ENCODE measurements at places on chromosomes 5 and 9.
A peak's percentile ranks its signal among the peaks of the same experiment; 100 is the strongest.

- DNase-seq, result no peak
These were observed 340.9 kb downstream of the RASEF start for GRCh38 chr9:82722051-82722450.

DNA sequence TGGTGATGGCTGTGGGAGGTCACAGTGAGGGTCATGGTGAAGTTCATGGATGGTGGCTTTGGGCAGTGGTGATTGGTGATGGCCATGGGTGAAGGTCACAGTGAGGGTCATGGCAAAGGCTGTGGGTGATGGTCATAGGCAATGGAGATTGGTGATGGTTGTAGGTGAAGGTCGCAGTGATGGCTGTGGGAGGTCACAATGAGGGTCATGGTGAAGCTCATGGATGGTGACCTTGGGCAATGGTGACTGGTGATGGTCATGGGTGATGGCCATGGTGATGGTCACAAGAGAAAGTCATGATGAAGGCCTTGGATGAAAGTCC lies 115.6 kb upstream of the IRX4 start:
- no peak for DNase-seq

- no peak for DNase-seq
These were observed 3.6 kb upstream of the RAPGEF1 start for GRCh38 chr9:131743501-131743900.

- no peak for DNase-seq
These were observed 23.2 kb downstream of the MTAP start for GRCh38 chr9:21825637-21826036.

DNA sequence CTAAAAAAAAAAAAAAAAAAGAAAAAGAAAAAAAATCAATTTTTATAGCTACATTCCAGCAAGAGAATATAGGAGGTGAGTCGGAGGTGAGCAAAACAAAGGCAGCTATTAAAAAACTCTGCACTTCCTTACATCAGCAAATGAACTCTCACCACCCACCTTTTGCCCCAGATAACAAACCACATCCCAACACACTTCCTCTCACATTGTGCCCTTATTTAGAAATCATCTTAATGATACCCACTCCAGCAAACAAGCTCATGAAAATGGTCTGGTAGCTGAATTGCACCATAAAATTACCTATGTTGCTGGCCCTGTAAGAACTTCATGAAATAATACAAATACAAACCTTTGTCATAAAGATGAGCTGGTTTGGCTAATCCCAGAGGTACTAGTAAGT lies 82.9 kb downstream of the CEMIP2 start:
- no peak for DNase-seq

DNA sequence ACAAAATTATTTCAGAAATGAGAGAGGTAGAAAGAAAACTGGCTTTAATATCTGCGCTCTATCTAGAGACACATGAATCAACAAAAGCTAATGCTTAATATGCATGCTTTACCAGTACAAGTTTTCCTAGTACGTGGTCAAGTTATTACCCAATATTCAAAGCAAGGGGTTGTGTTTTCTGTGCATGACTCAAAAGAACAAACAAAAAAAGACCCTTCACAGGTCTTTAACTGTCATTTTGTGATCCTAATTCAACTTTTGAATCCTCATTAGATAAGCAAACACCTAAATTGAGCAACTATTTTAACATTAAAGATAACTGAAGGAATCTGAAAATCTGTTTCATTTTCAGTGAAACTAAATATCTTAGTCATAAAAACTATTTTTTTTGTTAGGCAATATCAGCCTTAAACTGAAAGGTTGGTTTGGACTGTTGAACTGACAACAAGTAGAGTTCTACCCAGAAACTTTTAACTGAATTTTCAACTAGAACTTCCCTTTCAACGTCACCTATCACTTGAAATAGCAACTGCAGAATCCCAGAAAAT lies 12.5 kb downstream of the ST8SIA4 start:
- no peak for DNase-seq

DNA sequence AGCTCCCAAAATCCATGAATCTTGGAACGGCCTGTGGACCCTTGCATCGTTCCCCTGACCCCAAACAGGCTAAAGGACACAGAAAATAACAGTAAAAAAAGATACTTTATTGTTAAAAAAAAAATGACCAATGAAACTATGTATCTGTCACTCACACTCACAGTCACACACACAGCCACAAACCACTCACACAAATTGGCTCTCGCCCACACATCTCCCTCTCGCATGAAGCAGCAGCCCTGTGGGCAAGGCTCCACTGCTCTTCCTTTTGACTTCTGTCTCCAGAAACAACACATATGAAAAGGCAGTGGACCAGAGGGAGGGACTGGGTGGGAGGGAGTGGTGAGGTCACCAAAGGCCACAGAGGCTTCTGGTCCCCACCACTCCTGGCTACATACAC lies 56.6 kb downstream of the SLC36A1 start:
- DNase-seq, result no peak

GRCh38 chr5:107564931-107565372 lies 105.8 kb downstream of the EFNA5 start:
- no peak for DNase-seq

GRCh38 chr5:113293975-113294310 lies 140.8 kb downstream of the TSSK1B start:
- DNase-seq, result no peak

DNA sequence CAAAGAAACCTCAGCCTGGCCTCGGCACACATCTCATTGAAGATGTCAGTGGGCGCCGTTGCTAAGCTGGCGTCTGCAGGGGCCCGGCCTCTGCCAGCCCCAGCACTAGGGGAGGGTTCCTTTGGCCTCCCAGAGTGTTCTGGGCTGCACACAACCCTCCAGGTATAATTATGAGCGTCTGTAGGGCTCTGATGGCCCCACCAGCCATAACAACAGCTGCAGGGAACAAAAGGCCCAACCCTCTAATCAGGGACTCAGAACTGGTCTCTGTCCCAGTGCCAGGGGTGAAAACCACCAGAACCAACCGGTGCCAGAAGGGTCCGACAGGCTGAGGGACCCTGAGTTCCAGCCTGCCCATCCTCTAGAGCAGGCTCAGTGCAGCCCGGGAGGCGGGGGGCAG lies 39.5 kb upstream of the SLC12A7 start:
- DNase-seq, result no peak

GRCh38 chr5:100161868-100162267 lies 373.3 kb upstream of the FAM174A start:
- no peak for DNase-seq

DNA sequence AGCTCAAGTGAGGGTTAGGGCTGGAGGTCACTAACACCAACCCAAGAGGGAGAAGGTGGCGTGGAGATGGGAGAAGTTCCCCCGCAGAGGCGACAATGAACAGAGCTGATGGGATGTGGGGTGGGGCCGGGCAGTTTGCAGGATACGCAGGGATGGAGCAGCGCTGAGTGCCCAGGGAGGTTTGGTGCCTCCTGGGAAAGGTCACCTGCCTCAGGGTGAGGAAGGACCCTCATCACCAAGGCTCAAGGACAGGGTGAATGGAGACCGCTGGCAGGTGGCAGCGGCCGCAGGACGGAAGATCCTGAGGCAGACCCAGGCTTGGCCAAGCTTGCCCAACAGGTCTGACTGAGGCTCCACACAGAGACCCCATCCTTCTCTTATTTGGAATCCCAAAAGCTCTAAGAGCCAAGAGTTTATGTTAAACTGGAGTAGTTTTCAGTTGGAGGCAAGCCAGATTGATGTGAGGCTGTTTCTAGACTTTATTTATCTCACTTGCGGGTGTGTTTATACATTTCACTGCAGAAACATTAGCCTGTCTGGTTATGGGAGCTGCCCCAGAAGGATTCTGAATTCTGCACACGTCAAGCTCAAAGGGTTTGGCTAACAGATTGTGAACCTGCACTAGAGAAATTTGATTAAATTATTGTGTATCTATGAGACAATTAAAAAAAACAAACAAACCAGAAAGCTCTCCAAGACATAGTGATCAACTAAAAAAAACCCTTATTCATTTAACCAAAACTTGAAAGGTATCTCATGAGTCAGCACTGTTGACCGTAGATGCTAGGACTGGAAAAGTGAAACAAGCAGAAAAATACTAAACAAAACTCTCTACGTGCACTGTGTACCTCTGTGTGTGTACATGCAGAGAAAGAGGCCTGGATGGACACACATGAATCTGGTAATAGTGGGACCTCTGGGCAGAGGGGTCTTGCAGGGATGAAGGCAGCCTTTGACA lies 146.2 kb upstream of the PHYKPL start:
- no peak for DNase-seq

- no peak for DNase-seq
These were observed 183.2 kb upstream of the POU5F2 start for GRCh38 chr5:93924628-93925027.

- DNase-seq, result no peak
These were observed 10.4 kb downstream of the CCL28 start for GRCh38 chr5:43401827-43402226.

- no peak for DNase-seq
These were observed 14.0 kb downstream of the PRUNE2 start for GRCh38 chr9:76891874-76892273.

DNA sequence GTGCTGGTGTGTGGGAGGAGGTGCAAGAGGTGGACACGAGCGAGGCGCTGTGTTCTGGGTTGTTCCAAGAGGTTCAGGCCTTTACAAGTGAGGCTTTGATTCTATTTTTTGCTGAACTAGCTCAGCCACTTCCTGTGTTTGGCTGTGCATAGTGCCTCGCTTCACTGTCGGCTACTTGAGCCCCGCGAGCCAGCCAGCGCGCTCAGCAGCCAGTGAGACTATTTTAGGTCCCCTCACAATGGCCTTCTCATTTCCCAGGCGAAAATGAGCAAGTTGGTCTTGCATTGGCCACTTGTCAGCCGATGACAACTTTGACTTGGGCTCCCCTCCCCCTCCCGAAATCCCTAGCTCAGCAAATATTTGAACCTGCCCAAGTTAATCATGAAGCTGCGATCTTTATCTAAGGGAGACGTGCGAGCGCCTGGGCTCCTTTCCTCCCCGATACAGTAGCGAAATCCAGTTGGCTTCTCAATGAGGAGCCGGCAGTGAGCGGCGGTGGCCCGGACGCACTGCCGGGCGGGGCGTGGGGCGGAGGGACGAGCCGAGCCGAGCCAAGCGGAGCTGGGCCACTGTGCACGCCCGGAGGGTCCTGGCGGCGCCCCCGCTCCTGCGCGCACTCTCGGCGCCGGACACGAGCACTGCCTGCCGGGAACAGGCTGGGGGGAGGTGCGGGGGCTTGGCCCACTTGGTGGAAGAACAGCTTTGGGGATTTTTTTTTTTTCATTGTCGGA lies 72.6 kb downstream of the PIK3R1 start:
- DNase-seq, result peak; percentile 92

DNA sequence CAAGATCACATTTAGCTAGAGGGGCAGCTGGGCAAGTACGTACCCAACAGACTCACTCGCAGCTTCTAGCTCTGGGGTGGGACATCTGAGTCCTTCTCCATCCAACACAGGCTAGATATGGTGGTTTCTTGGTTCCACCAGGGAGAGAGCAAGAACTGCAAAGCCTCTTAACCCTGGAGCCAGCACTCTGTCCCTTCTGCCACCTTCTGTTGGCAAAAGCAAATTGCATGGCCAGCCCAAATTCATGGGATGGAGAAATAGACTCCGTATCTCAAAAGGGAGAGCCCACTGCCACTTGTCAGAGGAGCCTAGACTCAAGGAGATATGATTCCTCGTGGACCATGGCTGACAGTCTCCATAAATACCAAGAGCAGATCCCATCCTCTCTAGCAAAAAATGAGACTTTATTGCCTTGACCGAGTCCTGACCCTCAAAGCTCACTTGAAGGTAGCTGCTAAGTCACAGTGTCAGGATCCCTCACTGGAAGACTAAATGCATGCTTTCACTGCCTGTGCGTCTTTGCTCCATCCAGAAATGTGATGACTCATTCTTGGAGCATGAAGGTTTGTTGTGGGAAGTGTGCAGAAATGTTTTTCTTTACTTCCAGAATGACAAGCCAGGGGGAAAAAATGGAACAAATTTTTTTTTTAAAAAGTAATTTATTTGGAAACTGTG lies 28.8 kb upstream of the ROR2 start:
- DNase-seq, result no peak

- DNase-seq, result no peak
These were observed 457.1 kb downstream of the DTWD2 start for GRCh38 chr5:118531276-118531675.

GRCh38 chr5:173202266-173202875 lies 32.6 kb downstream of the NKX2-5 start:
- DNase-seq, result no peak

GRCh38 chr9:12697719-12698118 lies 4.5 kb downstream of the TYRP1 start:
- no peak for DNase-seq

GRCh38 chr5:10534561-10535530 lies 29.0 kb upstream of the ANKRD33B start:
- DNase-seq, result no peak

DNA sequence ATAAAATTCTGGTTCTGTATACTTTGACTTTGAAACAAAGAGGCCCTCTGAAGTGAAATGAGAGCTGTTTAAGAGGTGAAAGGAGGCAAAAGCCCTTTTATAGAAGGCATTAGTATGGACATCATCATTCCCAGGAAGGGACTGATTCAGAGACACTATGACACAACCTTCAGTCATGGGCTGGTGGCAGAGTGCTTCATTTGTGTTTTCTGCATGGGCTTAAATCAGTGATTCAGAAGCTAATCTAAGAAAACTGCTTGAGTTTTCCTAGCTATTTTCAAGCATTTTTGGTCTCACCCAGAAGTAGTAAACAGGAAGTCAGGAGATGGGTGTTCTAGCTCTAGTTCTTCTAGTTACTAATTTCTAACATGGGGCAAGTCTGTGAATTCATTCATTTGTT lies 288.9 kb downstream of the TRPM3 start:
- no peak for DNase-seq

- no peak for DNase-seq
These were observed 59.1 kb downstream of the HMHB1 start for GRCh38 chr5:143870871-143871632.

- no peak for DNase-seq
These were observed 26.3 kb downstream of the AHRR start for GRCh38 chr5:347712-348284.

DNA sequence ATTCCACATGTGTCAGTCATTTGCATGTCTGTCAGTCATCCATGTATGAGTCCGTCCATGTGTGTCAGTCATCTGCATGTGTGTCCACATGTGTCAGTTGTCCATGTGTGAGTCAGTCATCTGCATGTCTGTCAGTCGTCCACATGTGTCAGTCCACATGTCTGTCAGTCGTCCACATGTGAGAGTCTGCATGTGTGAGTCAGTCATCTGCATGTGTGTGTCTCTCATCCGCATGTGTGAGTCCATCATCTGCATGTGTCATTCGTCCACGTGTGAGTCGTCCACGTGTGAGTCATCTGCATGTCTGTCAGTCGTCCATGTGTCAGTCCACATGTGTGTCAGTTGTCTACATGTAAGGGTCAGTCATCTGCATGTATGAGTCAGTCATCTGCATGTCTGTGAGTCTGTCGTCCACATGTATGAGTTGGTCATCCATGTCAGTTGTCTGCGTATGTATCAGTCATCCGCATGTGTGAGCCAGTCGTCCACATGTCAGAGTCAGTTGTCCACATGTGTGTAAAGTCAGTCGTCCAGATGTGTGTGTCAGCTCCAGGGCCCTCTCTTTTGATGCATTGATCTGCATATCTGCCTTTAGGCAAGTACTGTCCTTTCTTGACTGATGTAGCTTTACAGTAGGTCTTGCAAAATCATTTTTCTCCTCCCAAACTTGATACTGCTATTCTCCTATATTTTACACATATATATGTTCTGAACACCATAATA lies 72.5 kb upstream of the CACNA1B start:
- no peak for DNase-seq
